ENCODE measurements at places on chromosomes 13 and 19.

DNA sequence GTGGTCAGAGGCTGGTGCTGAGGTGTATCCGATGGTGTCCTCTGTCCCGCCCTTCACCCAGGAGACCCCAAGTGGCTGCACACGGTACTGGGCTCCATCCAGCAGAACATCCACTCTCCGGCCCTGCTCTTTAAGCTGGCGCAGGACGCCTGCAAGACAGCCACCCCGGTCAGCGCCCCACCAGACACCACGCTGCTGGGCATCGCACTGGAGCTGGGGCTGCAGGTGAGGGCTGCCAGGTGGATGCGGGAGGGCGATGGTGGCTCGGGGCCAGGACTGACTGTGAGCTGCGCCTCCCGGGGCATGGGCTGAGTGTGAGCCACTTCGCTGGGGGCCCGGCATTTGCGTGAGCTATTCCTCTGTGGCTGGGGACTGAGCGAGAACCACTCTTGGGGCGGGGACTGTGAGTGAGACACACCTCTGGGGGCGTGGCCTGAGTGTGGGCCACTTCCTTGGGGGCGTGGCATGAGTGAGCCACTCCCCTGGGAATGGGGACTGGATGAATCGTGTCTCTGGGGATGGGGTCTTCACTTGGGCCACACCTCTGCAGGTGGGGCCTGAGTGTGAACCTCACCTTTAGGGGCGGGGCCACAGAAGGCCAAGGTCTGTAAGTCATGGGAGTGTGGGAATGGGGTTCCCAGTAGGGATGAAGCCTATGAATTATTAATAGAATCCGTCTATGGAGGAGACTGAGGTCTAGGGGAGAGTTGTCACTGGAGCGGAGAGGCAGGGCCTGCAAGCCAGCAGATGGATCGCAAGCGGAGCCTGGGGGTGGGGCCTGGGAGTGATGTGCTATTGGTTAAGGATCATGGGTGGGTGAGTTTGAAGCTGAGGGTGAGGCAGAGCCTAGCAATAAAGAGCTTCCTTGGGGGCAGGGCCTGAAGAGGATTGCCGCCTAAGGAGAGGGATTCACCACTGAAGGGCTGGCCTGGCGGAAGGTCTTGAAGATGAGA, 30.5 kb downstream of the ZSWIM4 start:
- no peak for DNase-seq

DNA sequence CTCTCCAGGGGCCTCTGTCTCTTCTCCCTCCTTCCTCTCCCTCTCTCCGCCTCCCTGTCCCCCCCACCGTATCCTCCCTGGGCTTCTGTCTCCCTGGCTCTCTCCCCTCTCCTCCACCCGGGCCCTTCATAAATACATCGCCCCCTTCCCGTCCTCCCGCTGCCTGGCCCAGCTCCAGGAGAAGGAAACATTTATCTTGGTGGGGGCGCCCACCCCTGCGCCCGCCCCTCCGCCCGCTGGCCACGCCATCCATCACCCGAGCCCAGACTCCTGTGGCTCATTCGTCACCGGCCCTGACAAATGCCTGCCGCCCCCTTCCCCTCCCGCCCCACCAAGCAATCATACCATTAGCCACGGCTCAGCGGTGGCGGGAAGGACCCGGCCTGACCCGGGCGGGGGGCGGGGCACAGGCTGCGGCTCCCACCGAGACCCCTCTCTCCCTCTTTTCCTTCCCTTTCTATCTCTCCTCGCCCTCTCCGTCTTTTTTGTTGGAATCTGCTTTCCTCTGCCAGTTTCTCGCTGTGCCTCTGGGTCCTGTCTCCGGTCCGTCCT, 2.6 kb upstream of the MEIS3 start:
- DNase-seq: no peak

GRCh38 chr13:84377106-84377505, 494.8 kb upstream of the SLITRK1 start:
- no peak for DNase-seq

- no peak for DNase-seq
Observed at GRCh38 chr13:110559429-110559943, 2.0 kb downstream of the RAB20 start.

- DNase-seq: no peak
Observed at GRCh38 chr19:5080030-5080654, 111.2 kb downstream of the KDM4B start.

- DNase-seq: no peak
Observed at GRCh38 chr19:38018694-38019395, 111.8 kb downstream of the SIPA1L3 start.

GRCh38 chr19:41584931-41585330, 9.0 kb downstream of the CEACAM21 start:
- DNase-seq: peak; percentile 47

DNA sequence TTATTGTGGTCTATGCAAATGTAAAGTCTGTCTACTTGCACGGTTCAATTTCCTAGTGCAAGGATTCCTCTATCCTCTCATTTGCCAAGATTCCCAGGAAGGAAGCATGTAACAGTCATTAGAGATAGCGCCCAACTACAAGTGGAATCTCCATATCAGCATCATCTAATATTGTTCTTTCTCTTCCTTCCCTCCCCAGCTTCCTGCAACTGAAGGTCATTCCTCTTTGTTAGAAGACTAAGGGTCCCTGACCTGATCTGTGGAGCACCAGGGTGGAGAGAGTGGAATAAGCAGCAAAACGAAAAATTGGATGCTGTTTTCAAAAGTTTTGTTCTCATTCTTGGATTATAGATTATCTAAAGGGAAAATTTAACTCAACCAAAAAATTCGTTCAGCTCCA, 714.0 kb downstream of the DIAPH3 start:
- DNase-seq: no peak

- no peak for DNase-seq
Observed at GRCh38 chr19:4641132-4641531, 1.8 kb downstream of the TNFAIP8L1 start.

DNA sequence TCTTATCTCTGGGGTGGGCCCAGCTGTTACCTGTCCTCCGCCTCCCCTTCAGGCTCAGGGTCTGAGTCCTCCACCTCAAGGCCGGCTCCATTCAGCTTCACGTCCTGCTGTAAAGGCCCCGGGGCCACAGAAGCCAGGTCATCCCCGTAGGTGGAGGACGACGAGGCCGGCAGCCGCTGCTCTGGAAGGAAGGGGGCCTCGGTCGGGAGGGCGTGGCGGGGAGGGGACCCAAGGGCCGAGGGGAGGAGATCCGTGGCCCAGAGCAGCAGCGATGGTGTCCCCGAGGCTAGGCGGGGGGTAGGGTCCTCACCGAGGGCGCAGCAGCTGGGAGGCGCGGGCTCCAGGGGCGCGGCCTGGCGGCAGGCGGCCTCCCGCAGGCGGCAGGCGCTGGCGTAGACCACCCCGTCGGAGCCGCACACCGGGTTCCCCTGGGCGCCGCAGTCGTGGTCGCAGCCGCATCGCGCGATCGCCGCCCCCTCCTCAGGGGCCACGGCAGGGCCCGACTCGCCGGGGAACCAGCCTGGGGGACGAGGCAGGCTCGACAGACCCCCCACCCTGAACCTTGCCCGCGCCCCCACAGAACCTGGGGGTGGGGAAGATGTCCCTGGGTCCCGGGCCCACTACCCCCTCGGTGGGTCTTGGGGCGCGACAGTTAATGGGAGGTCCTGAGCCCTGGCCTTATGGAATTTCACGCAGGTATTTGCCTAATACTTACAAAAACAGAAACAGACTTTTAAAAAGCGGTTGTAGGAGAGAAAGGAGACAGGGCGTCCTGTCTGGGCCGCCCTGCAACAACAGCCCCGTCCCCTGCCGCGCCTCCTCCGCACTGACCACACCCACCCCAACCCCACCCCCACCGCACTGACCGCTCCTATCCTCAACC, 7.6 kb downstream of the F2RL3 start:
- no peak for DNase-seq

- DNase-seq: no peak
Observed at GRCh38 chr13:20796791-20797508, 23.2 kb upstream of the EEF1AKMT1 start.

DNA sequence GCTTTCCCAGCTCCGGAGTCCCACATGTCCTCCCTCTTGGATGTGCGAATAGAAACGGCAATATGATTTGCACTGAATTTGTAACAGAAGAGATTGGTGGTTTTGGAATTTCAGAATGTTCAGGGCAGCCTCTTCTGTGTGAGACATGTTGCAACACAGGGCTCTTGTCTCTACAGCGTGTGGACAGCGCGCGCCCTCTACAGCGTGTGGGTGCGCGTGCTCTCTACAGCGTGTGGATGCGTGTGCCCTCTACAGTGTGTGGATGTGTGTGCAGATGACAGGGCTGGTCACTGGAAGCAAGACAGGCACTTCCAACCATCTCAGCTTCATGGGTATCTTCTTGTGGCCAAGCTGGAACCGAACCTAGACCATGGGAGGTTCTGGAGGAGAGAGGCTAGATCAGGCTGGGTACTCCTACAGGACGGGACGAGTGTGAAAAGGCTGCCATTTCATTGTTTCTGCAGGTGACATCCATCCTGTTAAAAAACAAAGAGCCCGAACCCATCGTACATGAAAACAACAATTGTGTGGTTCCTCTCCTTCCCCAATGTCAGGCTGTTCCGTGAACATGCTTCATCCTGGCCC, 78.4 kb downstream of the TEX29 start:
- no peak for DNase-seq

DNA sequence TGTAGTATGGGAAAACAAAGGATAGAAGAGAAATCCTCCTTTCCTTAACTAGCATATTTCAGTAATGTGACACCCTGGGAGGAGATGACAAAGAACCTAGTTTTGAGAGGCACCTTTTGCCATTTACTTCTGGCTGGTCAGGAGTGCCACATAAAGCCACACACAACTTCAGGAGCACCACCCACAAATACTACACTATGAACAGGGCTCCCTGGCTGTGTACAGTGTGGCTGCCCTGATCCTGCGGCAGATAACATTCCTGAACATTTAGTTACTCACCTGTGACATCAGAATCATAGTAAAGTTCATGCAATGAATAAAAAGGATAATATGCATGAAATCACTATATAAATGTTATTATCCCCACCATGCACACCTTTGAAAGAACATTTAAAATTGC, 17.4 kb upstream of the IRS2 start:
- no peak for DNase-seq

- DNase-seq: no peak
Observed at GRCh38 chr19:45498411-45499195, at the start of gene PPM1N. PPM1N (plus strand) TSS chr19:45498443; CDS start chr19:45498473, 30 bp downstream.

GRCh38 chr19:29623726-29624488, 17.8 kb downstream of the POP4 start:
- DNase-seq: no peak

DNA sequence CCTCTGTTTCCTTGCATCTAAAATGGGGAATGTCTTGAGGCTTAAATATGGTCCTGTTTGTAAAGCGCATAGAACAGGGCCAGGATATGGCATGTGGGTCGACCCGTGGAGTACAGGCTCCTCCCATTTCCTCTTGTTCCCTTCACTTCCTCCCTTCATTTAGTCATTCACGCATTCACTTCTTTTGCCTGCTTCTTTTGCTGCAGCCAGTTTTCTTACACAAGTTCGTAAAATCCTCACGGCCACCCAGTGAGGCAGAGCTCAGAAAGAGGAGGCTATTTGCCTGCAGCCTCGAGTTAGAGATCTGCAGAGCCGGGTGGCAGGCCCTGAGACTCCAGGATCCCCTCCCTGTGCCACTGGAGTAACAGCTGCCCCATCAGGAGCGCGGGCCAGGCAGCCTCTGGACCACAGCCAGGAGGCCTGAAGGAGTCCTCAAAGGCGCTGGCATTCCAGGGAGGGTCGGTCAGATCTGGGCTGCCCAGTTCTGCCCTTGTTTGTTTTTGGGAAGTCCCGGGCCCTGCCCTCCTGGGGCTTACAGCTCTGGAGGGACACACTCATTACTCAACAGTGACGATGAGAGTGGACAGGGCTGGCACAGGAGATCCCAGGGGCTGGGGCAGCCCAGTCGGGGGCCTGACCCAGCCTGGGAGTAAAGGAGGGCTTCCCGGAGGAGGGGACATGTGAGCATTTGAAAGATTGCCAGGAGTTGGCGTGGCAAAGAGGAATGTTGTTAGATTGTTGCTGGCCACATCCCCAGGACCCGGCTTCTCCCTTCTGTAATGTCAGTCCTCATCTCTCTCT, 4.6 kb downstream of the PPP5C start:
- DNase-seq: no peak

GRCh38 chr19:35462476-35462953, 14.5 kb downstream of the FFAR2 start:
- no peak for DNase-seq

DNA sequence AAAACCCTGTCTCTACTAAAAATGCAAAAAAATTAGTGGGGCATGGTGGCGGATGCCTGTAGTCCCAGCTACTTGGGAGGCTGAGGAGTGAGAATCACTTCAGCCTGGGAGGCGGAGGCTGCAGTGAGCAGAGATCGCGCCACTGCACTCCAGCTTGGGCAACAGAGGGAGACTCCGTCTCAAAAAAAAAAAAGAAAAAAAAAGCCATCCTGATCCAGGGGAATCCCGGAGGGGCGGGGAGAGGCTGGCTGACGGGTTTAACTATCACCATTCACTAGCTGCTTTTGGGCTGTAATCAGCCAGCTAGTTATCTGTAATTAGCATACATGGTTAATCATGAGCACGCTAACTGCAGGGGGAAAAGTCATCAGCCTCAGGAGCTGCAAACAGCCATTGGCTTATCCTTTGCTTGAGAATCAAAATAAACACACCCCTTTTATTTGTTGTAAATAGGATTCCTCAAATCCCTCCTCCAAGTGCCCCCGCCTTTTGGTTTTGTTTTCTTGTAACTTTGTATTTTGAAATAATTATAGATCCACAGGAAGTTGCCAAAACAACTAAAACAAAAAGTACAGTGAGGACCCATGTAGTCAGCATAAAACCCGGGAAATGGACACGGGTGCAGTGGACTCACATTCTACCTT, 9.6 kb downstream of the FSD1 start:
- DNase-seq: no peak

DNA sequence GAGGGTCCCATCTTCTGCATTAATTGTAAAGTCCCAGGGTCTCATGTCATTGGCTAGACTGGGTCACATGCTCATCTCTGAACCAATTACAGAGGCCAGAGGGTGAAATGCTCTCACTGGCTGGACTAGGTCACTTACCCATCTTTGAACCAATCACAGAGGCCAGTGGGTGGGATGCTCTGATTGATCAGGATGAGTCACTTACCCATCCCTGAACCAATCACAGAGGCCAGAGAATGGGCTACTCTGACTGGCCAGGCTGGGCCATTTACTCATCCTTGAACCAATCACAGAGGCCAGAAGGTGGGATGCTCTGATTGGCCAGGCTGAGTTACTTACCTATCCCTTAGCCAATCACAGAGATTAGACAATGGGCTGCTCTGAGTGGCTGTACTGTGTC, 5.3 kb downstream of the MISP start:
- DNase-seq: no peak

- DNase-seq: no peak
Observed at GRCh38 chr13:113183450-113184129, 24.9 kb downstream of the PCID2 start.
